Small intestine (tissue), 16 donors: ENCODE measurements at places on chromosomes 2 and 18. TPM values are rescaled to one million over a fixed set of nuclear protein-coding genes. Genes with fewer than 3 reads are reported as not detected.

HOXD13 gene
- not detected for polyA plus RNA-seq

SERPINB8 gene
- polyA plus RNA-seq, result 15.7 TPM

EML4 gene
- polyA plus RNA-seq, result 30.0 TPM

- no peaks in the 10 kb centered on the region for H3K27me3 ChIP-seq
- H3K4me3 ChIP-seq, result peak overlapping the region; percentile 13
- peak overlapping the region; percentile 87 for H3K27ac ChIP-seq
- peak; percentile 58 for DNase-seq
- H3K36me3 ChIP-seq, result peaks cover 16% of the 10 kb centered on the region
Observed at GRCh38 chr18:80034852-80035406, 695 bp downstream of the RBFA start.

DNA sequence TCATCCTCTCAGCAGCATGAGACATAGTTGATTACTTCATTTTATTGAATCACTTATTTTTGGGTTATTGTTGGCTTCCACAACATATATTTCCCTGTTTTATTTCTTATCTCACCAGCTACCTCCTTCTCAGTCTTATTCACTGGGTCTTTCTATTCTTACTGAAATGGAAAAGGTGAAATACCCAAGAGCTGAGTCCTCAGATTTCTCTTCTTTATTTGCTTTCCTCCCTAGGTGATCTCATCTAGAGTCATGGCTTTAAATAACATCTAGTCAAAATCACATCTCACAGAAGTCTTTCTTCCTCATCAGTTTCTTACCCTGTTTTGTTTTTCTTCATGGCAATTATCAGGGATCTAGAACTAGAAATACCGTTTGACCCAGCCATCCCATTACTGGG lies 105.0 kb upstream of the RBBP8 start:
- H3K4me3 ChIP-seq, result no peak overlapping the region
- H3K27ac ChIP-seq, result no peak overlapping the region
- H3K27me3 ChIP-seq, result no peaks in the 10 kb centered on the region
- no peaks in the 10 kb centered on the region for H3K4me1 ChIP-seq
- DNase-seq, result no peak
- H3K36me3 ChIP-seq, result no peaks in the 10 kb centered on the region

DNA sequence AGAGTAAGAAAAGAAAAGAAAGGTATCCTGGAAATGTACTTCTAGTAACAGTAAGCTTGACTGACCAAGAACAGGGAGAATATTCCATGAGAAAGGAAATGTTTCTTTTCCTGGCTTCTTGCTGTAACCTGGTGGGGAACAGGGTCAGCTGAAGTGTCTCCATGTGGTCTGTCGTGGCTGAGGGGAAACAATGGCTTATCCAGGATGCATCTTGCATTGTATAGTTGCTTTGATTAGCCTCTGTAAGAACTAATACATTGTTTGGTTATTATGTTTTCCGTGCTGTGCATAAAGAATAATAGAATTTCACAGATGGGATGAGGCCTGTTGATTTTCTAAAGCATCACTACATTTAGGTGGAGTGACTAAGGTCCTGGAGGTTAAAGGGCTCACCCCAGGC lies 4.9 kb downstream of the CREG2 start:
- H3K4me3 ChIP-seq, result no peak overlapping the region
- H3K27ac ChIP-seq, result no peak overlapping the region
